NCI-H1417 treated with DMSO at 0.1 percent for 48 hours (cell line): ENCODE measurements at places on chromosomes 12 and 14.

- no peak for DNase-seq
These were observed 39.8 kb downstream of the CACNA2D4 start for GRCh38 chr12:1878695-1879094.

DNA sequence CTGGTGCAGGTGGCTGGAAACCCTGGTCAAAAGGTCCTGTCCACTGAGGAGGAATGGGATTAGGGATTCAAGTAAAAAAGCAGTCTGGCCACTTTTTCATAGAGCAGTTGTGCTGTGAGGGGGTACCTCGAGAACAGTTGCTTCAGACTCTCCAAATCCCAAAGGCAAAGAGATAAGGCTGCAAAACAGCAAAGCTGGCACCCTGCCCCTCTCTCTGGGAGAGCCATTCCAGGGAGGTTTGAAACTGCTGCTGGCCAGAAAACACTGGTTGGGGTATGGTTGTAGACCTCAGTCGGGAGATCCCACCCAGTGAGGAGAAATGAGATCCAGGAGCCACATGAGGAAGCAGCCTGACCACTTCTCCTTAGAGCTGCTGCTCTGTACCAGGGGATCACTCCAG is 137.3 kb downstream of the CEP83 start:
- no peak for DNase-seq

- no peak for DNase-seq
These were observed 215.4 kb upstream of the RTL1 start for GRCh38 chr14:101118746-101119591.

GRCh38 chr14:68271913-68272391 is 452.4 kb downstream of the RAD51B start:
- no peak for DNase-seq
